ENCODE measurements at places on chromosomes 1 and 21.

DNA sequence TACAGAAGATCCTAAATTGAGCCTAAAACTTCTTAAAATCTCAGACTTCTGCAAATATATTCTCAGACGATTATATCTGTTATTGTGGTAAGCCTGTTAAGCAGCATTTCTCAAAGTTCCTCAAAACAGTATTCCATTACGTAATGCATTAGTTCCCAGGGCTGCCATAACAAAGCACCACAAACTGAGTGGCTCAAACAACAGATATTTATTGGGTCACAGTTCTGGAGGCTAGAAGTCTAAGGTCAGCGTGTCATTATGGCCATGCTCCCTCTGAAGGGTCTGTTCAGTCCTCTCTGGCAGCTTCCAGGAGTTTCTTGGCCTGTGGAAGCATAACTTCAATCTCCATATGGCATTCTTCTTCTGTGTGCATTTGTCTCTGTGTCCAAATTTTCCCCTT lies 103.5 kb upstream of the ST6GALNAC5 start:
- DNase-seq, result no peak

GRCh38 chr1:19768353-19769210 lies 31.1 kb downstream of the TMCO4 start:
- DNase-seq, result no peak

- no peak for DNase-seq
Observed at GRCh38 chr1:89598450-89599331, 34.2 kb upstream of the LRRC8C start.

DNA sequence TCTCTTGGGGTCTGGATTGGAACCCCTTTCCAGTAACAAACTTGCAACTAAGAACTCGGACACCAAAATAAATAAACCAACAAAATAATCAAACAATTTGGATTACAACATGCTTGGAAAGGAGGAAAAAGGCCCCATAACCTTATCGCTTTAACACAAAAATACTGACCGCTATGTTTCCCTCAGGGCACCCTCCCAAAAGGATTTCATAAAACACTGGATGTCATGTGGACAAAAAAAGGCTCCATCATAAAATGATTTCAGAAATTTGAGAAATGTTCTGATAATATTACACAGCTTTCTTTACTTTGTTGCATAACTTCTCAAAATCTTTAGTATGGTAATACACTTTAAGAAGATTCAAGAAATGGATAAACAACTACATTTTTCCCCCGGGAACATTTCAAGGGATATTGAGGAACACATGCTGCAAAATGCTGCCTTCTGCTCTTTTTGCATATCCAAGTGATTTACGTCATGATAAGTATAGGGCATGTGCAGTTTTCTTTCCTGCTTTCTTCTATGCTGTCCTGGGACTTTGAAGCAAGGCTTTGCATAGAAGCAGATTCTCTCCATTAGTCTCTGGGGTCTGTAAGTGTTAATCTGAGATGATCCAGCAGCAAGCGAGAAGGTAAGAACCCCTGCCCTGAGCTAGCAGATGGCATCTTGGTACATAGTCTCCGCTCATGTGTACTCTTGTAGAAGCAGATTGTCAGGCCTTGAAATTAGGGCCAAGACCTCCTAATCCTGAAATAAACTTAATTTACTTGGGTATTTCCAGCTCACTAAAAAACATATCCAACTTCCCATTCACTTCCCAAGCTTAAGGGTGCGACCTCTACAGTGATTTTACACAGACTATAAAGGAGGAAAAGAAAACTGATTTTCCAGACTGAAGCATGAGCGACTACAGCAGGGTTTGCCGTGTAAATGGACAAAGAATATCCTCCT lies 85.5 kb upstream of the KIAA0040 start:
- DNase-seq, result no peak

DNA sequence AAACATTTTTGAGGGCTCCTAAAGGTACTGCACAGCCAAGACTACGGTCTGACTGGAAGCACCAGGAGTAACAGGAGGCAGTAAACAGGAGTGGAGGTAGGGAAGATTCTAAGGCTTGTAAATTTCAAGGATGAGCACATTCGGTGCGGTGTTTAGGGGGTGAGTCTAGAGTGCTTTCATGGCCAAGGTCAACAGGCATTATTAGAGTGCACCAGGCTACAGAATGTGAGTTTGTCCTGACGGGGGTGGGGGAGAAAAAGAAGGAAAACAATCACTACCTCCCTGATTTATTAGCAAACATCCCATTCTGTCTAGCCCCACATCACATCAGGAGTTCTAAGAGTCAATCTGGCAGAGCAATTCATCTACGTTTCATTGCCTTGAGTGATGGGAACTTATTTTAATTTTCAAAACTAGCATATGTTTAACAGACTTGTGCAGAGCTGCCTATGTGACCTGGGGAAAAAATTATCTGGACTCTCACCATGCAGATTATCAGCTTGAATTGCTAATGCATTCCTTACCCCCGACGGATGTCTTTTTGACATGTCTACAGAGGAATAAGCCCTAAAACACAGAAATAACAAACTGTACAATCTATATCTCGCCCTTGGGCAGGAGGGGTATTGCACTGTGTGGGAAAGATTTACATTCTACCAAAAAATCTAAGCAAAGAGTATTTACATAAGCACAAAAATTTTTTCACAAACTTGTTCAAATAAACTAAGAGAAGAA lies 45.0 kb downstream of the APP start:
- DNase-seq, result no peak

- no peak for DNase-seq
Observed at GRCh38 chr1:243455760-243456651, 200.2 kb downstream of the SDCCAG8 start.

DNA sequence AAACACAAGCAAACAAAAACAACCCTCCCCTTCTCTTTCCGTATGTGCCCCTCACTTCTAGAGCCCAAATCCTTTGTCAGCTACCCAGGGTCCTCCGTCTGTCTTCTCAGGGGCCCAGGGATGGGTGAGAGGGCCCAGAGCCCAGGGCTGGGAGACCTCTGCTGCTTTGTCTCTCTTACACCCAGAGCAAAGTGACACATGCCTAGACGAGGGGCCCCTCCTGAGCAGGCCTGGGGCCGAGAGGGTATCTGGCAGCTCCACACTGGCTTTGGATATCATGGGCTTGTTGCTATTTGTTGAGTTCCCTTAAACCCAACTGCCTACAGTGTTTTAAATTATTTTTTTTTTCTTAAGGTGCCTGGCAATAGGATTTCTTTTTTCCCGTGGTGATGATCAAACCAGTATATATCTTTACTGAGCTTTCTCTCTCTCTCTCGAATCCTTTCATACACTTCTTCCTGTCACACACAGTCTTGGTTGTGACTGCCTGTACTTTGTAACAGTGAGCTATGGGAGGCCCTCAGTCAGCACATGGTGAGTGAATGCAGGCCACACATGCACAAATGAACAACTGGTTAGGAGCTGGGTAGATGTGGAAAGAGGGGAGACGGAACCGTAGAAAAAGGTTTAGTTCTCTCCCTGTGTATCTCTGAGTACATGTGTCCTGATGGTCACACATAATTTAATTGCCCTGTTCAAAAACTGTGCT lies 14.5 kb downstream of the RASSF5 start:
- DNase-seq, result no peak

DNA sequence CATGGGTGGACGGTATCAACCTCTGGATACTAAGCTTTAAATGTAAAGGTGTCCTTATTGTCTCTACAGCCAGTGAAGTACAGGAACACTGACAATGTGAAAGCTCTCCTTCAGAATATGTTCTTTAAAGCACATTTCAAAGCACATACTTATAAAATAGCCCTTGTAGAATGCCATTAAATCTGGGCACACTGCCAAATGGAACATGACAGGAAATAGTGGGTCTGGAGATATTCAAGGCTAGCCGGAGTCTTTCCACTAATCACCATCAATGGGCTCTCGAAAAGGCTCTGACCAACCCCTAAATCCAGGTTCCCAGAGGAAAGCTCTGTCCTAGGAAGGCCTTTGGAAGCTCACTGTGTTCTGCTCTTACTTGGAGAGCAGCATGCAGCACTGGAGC lies 46.6 kb downstream of the PLD5 start:
- DNase-seq, result no peak

DNA sequence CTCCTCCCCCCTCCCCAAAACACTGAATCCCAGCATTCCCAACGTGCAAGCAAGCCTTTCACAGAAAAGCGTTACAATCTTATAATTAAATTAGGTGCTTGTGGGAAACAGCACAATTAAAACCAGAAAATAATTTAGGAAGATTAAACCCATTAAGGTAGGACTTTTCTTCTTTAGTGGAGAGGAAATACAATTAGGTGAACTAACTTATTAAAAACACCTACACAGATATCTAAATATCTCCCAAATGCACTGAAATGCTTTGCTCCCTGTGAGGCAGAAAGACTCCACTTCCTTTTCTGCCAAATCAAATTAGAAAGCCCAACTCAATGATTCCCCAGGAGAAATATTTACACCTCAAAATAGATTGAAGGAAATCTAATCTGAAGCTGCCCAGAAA lies 60.9 kb upstream of the ETS2 start:
- no peak for DNase-seq

DNA sequence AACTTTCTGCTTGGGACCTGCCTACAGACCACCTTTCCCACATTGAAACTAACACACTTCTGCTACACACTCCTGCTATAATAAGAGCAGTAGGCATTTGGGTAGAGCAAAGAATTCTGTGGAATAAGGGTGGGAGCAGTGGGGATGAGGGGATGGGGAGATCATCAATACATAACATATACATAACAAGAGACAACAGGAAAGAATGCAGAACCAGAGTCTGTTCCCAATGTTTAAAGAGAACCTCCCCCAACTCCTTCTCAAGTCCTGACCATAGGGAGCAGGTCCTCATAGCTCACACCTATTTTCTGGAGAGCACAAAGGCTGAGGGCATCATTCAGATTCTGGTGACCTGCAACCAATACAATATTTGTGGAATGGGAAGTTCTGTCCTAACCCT lies 121.6 kb upstream of the BARHL2 start:
- no peak for DNase-seq

- DNase-seq, result no peak
Observed at GRCh38 chr1:228861832-228862180, 126.5 kb downstream of the RHOU start.

DNA sequence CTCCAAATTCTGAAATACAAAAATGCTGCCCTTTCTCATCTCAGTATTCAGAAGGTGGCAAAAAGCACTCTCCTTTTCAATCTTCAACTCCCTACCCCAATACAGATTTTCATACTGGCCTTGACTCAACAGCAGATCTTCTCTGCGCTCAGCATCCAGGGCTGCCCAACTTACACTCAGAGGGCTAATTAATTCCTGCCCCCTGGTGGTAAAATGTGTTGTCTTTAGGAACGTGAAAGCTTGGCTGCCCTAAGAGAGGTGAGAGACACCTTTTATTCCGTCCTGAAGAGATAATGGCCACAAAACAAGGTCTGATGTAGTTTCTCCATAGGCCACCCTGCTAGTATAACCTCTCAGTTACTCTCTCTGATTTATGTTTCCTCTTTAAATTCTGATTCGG lies 25.0 kb downstream of the KRTAP24-1 start:
- no peak for DNase-seq

- no peak for DNase-seq
Observed at GRCh38 chr1:9910076-9910422, at the start of gene CTNNBIP1. Gene CTNNBIP1 (minus strand): TSS chr1:9910269. CDS start chr1:9872064, 38,205 bp downstream.

GRCh38 chr21:41548781-41549180 lies 40.8 kb upstream of the TMPRSS2 start:
- DNase-seq, result no peak

GRCh38 chr21:23452384-23453083 lies 2154.7 kb downstream of the MRPL39 start:
- no peak for DNase-seq

DNA sequence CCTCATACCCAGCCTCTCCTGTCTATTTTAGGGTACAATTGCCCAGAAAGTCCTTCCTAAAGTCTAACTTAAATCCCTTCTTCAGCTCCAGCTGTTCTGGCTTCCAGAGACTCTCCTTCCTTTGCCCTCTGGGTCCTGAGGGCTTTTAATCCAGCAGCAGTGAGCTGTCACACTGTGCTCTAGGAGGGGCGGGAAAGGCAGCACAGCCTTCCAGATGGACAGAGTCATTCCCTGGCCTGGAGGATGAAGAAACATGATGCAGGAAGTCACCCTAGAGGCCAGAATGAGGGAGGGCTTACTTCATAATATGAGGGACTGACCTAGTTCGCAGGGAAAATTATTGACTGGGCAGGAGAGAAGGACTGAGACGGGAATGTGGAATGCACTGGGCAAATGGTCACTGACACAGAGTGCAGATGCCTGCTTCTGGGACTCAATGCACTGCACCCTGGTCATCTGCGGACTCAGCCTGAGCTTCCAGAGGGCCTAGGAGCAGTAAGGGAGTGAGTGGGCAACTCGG lies 1.3 kb downstream of the SH2D2A start:
- DNase-seq, result no peak

DNA sequence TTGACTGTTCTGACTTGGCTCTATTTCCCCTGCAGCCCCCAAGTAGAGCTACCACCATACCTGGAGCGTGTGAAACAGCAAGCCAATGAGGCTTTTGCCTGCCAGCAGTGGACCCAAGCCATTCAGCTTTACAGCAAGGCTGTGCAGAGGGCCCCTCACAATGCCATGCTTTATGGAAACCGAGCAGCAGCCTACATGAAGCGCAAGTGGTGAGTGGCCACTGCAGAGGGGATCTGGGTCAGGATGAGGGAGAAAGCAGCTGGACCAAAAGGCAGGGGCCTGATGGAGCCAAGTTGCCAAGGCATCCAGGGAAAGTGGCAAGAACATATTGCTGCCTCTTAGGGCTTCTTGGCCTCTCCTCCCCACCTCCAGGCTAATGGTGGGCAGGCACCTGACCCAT lies 24.1 kb upstream of the TMEM222 start:
- no peak for DNase-seq

DNA sequence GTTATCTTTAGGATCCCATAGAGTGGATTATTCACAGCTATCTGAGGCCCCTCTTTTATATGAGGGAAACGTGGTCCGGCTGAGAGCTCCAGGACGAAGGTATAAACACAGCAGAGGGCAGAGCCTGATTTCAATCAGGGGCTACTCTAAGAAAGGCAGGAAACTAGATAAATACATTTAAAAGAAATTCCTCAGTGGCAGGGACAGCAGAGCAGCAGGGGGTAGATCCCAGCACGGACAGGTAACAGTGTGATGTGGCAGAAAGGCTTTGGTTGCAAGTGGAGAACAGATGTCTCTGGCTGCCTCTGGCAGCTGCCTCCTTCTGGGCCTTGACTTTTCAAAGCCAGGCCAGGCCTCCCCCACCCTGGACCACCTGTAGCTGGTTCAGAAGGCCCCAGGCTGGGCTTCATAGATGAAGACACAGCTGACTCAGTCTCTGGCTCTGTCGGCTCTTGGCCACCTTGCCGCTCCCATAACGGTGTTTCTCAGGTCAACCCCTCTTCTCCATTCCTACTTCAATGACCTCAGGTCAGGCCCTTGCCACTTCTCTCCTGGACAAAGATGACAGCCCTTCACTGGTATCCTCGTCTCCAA lies 43.8 kb downstream of the FAM78B start:
- no peak for DNase-seq
